Hematopoietic multipotent progenitor cell treated with erythropoietin and hydrocortisone succinate and interleukin-3 and kit ligand, for 15 days (in vitro differentiated cells): ENCODE measurements at places on chromosomes 11 and 22.

- no peak for DNase-seq
Observed at GRCh38 chr11:106939157-106939556, 79.1 kb downstream of the GUCY1A2 start.

DNA sequence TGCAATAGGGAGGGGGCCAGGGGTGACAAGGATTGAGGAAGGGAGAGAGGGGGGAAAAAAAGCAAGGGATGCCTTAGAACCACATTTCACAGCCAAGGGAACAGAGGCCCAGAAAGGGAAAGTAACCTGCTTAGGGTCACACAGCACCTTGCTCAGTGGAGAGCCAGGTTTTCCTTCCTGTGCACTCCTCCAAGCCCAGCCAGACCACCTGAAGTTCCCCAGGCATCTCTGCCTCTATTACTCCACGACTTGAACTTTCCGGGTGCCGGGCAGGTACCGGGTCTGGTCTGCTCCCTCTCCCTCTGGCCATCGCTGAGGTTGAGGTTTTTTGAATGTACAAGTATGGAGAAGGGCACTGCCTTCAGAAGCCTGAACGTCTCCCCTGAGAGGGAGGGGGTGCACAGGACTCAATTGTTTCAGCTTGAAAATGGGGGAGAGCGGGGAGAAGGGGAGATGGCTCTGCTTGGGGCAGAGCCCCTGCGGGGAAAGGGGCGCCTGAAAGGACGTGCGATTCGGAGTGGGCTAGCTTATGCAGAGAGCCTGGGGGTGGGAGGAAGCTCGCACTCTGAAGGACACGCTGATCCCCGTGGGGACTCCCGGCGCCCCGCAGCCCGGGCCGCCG lies 516 bp upstream of the SERPINH1 start:
- no peak for DNase-seq

GRCh38 chr11:2120359-2121100 lies 18.7 kb downstream of the IGF2 start:
- no peak for DNase-seq

- DNase-seq = no peak
Observed at GRCh38 chr11:16924826-16925560, 89.2 kb downstream of the PLEKHA7 start.

DNA sequence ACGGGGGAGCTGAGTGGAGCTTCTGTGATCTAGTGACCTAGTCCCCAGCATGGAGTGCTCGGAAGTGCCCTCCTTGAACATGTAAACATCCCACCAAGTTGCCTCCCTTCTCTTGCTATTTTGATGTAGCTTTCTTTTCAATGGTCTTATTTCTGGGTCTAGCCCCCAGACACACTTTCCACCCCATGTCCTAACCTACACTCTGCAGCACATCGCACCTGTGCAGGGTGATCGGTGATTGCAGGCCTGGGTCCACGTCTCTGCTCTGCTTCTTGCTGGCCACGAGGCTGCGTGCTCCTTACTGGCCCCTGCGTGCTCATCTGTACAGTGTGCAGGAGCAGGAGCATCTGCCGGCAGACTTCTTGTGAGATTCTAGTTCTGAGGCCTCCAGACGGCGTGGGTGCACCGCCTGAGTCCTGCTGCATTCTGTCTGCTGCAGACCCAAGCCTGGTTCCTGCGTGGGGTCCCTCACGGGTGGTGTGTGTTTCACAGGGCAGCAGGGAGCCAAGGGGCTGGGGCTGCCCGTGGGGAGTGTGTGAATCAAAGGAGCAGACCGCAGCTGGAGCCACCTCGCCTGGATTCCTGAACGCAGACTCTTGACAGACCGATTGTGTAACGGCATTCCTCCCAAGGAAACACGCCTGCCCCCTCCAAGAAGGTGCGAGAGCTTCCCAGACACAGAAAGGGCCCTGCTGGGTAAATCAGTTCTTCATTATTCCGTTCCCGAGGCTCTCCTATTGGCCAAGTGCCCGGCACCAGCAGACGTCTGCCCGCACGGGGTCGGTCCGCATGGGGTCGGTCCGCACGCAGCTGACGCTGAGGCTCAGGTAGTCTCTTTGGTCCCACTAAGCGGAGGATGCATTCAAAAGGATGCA lies 44.4 kb upstream of the MYEOV start:
- DNase-seq = no peak

- DNase-seq = no peak
Observed at GRCh38 chr11:106706355-106706754, 311.9 kb downstream of the GUCY1A2 start.

GRCh38 chr22:26168330-26168851 lies 871 bp upstream of the SEZ6L start:
- DNase-seq = no peak

GRCh38 chr11:8757047-8757446 lies 74.5 kb downstream of the RPL27A start:
- DNase-seq = no peak

DNA sequence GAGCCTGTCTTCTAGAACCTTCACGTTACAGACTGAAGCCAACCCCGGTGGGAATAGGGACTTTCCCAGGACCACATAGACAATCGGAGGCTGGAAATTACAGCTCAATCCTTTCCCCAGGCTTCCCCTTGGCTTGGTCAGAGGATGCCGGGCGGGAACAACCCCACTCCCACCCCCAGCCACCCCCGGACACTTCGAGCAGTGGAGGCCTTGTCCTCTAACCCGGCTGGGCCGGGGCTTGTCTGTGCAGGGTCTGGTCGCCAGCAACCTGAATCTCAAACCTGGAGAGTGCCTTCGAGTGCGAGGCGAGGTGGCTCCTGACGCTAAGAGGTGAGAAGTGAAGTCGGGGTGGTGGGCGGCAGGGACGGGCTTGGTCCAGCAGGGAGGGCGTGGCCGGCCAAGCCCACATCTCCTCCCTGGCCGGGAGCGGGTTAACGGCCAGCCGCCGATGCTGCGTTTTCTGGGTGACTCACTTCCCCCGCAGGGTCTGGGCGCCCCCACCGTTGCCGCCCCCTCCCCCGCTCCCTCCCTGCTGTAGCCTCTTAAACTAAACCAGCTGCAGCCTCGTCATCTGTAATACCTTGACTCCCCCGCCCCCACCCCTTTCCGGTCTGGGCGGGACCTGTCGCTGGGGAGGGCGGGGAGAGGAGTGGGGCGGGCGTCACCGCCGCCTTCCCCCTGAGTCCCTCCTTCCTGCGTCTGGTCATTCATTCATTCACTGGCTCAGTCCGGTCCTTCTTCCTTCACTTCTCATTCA lies 1.5 kb downstream of the LGALS1 start:
- DNase-seq = peak; percentile 36

GRCh38 chr22:47049078-47049624 lies 286.7 kb downstream of the TBC1D22A start:
- DNase-seq = no peak

- no peak for DNase-seq
Observed at GRCh38 chr11:45430361-45430760, 144.2 kb upstream of the SYT13 start.

GRCh38 chr11:96187822-96188221 lies 155.2 kb downstream of the MAML2 start:
- DNase-seq = no peak

GRCh38 chr11:75330291-75330690 lies 21.2 kb downstream of the ARRB1 start:
- DNase-seq = peak; percentile 80

GRCh38 chr11:100383357-100383865 lies 303.7 kb upstream of the ARHGAP42 start:
- no peak for DNase-seq

- no peak for DNase-seq
Observed at GRCh38 chr11:71929491-71929890, 645 bp downstream of the RNF121 start.

GRCh38 chr11:70716986-70717775 lies 318.9 kb downstream of the CTTN start:
- DNase-seq = no peak

DNA sequence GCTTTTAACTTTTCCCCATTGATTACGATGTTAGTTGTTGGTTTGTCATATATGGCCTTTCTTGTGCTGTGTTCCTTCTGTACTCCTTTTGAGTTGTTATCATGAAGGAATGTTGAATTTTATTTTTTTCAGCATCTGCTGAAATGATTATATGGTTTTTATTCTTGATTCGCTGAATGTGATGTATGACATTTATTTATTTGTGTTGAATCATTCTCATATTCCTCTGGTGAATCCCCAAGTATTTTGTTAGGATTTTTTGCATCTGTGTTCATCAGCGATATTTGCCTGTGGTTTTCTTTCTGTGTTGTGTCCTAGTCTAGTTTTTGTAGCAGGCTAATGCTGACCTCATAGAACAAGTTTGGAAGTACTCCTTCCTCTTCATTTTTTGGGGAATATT lies 78.2 kb downstream of the GGT1 start:
- no peak for DNase-seq

GRCh38 chr11:40987776-40988435 lies 471.5 kb downstream of the LRRC4C start:
- no peak for DNase-seq

GRCh38 chr11:67416416-67417335 lies 1.2 kb downstream of the CARNS1 start:
- DNase-seq = peak; percentile 51

- no peak for DNase-seq
Observed at GRCh38 chr11:74268456-74268855, 43.0 kb downstream of the P4HA3 start.

DNA sequence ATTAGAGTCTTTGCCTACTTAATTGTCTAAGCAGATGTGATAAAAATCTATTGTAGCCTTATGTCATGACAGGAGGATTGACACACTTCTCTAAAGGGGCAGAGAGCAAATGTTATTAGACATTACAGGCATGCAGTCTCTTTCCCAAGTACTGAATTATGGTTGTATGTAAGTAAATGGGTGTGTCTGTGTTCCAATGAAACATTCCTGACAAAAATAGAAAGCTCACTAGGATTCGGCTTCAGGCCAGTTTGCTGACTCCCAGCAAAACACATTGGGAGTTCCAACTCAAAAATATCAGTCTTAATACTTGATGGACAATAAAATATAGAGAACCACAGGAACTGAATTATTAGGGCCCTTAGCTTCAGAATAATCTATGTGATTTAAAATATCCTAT lies 1480.4 kb downstream of the FAM181B start:
- no peak for DNase-seq

DNA sequence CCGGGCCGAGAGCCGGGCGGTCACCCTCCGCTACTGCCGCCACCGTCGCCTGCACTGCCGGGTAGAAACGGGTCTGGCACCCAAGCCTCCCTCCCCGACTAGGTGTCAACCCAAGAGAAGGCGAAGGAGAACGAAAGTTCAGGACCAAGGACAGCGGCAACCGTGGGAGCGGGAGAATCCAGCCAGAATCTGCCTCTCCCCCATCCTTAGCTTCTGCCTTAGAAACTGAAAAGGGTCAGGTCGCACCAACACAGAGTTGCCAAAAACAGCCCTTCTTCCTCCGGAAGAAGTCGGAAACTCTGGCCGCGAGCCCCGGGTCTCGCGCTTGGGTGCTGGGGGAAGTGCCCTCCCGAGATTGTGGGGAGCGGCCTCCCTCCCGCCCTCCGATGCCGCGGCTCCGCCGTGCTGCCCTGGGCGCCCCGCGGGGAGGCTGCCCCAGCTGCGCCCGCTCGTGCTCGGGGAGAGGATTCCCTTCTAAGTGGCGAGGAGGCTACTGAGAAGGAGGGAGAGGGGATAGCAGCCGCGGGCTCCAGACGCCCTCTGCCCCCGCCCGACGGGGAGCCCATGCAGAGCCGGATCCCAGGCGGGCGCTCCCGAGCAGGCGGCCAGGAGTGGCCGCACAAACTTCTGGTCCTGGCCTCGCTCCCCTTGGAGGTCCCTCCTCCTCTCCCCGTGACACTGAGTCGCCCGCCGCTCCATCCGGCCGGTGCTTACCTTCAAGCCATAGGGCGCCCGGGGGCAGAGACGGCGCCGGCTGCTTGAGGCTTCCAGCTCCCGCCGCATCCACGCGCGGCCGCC lies 637 bp downstream of the DRD2 start:
- peak; percentile 34 for DNase-seq

DNA sequence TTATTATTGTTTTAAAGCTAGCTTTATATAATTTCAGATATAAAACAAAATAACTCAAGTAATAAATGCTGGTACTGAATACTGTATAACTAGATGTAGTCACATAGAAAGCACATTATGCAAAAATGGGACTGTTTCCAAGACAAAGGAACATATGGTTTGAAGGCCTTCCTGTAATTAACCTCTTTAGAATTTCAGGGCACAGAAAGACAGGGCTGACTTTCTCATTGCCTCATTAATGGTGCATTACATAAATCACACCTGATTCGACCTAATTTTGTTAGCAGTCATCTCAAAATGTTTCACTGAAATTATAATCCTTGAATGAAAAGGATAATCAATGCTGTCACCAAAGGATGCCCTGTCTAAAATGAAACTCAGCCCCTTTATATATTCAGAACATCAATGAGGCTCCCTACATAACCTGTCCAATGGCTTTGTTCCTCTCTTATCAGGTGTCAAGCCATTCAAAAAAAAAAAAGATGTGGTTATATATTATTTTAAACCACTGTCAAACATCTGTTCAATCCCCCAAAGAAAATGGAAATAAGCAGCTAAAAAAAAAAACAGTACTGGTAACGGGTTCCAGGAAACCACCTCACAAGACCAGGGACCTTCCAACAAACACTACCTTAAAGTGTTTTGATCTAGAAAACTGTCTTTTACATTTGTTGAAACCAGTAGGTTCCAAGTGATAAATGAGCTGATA lies 77.4 kb downstream of the FAM168A start:
- DNase-seq = no peak

DNA sequence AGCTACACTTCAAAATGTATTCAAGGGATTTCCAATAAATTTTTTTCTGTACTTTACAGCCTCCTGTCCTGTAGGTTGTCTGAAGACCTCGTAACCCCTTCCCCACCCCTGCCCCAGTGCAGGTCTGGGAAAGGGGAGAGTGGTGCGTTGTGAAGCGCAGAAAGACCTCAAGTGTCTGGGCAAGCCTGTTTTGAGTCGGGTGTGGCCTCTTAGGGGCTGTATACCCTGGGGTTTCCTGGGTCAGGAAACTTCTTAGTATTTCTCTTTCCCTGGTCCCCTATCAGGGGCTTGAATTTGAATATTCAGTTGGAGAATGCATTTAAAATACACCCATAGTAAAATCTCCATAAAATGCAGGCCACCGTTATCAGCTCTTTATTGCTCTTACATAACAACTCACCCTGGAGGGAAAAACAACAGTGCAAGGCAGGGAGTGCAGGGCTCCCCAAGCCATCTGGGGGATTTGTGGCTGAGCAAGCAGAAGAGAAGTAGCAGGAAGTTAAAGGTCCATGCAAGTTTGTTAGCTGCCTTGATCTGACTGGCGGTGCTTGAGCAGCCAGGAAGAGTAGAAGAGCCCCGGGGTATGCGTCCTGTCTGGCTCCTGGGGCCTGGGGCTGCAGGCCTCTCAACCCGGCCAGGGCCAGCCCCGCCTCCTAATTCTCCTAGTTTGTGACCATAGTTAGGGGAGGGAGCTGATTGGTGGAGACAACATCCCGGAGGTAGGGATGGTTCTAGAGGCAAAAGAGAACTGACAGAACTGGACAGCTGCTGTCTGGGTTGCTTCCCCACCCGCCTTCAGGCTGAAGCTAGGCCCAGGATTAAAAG lies 25.7 kb downstream of the ARHGAP1 start:
- DNase-seq = no peak
